ENCODE measurements at places on chromosomes 5 and 9.

GRCh38 chr9:111821006-111821528 lies 26.3 kb upstream of the SHOC1 start:
- no peak for DNase-seq

DNA sequence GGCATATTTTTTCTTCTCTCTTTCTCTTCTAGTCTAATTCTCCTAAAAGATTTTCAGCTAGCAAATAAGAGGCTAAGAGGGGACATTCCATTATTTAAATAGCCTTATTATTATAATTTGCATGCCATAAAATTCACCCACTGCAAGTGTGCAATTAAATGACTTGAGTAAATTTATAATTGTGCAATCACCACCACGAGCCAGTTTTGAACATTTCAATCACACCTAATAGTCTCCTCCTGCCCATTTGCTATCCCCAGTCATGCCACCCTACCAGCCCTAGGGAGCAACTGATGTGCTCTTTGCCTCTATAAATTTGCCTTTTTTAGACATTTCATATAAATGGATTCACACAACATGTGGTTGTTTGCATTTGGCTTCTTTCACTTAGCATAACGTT lies 12.0 kb upstream of the SLC36A2 start:
- DNase-seq, result no peak

DNA sequence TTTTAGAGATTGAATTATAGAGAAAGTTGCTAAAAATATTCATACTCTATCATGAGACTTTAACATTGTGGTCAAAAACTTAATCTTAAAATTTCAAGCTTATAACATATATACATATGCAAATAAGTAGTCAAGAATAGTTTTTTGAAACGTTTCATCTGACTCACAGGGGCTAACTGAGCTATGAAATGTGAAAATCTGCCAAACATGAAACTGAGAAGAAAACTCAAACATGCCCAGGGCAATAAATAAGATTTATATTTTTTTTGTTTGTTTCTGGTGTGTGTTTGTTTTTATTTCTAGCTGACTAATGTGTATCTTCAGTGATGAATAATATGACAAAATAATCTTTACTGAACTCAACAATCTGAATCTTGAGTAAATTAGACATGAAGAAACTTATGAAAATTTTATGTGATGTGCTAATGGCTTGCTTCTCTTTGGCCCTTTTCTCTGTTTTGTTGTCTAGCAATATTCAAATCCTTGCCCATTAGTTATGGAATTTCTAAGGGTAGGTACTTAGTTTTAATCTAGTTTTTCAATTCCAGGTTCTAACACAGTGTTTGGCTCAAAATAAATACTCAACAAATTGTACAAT lies 99.9 kb downstream of the FAM174A start:
- peak; percentile 5 for DNase-seq

DNA sequence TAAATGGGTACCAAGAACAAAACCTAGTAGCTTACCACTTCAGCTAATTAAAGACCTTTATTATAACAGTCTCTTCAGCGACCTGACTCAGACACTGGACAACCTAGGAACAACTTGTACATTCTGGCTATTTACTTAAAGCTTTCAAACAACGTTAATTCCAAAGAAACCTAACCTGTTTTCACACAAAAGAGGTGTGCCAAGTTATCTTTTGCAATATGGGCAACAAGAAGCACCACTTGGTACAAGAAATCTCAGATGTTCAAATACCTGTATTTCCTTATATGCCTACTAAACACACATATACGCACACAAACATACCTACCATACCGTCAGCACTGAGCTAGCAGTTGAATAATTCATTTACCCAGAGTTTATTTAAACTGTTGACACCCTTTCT lies 23.0 kb downstream of the RNF145 start:
- DNase-seq, result no peak

Data from inflammatory macrophage treated with lipopolysaccharide for 1 hour (primary cell).